ENCODE measurements at places on chromosomes 1 and 21.

- peak; percentile 18 for DNase-seq
These were observed 44.9 kb downstream of the COL18A1 start for GRCh38 chr21:45449658-45450422.

GRCh38 chr1:3465091-3465934 lies 10.8 kb downstream of the ARHGEF16 start:
- DNase-seq: peak; percentile 32

GRCh38 chr1:112060261-112060660 lies 70.8 kb upstream of the KCND3 start:
- DNase-seq: no peak

- DNase-seq: no peak
These were observed 9.8 kb downstream of the SCMH1 start for GRCh38 chr1:41232305-41232704.

GRCh38 chr1:40824591-40825434 lies 37.4 kb downstream of the CITED4 start:
- no peak for DNase-seq

DNA sequence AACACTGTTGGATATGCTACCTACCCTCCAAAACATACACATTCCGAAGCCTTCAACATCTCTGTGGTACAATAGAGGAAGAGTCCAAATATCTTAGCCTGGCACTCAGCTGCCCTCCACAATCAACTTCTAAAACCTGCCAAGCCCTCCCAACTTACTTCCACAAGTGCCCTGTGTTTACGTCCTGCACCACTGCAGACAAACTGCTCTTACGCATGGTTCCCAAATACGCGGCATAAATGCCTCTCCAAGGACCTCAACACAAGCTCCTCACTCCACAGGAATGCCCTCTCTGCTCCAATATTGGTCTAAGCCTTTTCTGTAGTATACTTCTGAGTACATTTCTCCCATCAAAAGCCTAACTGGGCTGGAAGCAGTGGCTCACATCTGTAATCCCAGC lies 6.8 kb downstream of the AK2 start:
- no peak for DNase-seq

- no peak for DNase-seq
These were observed 115.0 kb downstream of the FCRL5 start for GRCh38 chr1:157437296-157437695.

- DNase-seq: no peak
These were observed 100.5 kb downstream of the TEX35 start for GRCh38 chr1:178613271-178613945.

DNA sequence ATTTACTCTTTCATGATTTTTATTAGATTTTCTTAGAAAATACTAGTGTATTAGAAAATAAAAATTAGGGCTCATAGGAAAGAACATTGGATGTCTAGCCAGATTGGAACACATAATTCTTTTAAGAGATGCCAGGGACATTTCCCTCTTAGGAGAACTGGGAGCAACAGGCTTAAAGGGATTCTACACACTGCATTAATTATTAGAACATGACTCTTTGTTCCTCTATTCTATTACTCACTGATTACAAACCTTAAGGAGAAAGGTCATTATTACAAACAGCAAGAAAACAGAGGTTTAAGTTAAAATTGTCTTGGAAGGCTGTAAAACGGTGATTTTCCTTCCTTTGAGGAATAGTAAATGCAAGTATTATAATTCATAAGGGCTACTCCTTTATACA lies 32.9 kb upstream of the VAV3 start:
- no peak for DNase-seq

DNA sequence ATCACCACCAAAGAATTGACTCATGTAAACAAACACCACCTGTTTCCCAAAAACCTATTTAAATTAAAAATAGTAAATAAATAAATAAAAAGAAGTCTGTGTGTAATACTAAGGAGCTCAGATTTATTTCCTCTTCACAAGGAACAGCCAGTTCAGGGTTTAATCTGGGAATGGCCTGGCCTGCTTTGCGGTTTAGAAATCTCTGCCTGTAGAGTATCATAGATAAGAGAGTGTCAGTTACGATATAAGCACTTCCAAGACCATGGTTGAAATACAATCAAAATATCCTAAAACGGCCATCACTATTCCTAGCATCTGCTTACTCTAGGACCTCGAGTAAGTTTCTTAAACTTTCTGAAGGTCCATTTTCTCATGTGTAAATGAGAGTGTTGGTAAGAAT lies 274.4 kb downstream of the PLPP3 start:
- DNase-seq: no peak

DNA sequence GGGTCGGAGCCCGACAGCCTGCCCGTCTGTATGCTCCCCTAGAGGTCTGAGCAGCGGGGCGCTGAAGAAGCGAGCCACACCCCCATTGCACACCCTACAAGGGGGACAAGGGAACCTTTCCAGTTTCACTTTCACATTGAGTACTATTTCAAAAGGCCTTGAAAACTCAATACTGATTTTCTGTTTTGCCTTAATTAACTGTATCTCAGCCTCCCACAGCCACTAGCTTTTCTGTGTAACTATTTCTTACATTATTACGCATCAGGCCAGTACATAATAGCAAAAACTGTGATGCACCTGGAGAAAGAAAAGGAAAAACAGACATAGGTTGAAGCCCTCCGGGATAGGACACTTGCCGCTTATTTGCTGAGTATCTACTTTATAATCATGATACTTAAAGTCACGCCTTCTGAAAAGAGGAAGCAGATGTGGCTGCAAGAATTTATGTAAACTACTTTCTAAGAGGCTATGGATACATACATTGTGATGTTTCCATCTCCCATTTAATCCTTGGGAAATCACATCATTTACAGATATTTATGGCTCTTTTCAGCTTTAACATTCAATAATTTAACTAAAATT lies 1719.5 kb downstream of the MRPL39 start:
- no peak for DNase-seq

GRCh38 chr1:33121728-33122127 lies 40.8 kb downstream of the AZIN2 start:
- no peak for DNase-seq

GRCh38 chr1:21251773-21252471 lies 38.3 kb downstream of the ECE1 start:
- peak; percentile 34 for DNase-seq

Measured in Right ventricle myocardium superior (tissue), 1 donor.